Activated CD4-positive, alpha-beta T cell treated with anti-CD3 and anti-CD28 coated beads, Interleukin-2, amount 50 U/mL, for 4 hours (primary cell): ENCODE measurements at places on chromosomes 4 and X.

DNA sequence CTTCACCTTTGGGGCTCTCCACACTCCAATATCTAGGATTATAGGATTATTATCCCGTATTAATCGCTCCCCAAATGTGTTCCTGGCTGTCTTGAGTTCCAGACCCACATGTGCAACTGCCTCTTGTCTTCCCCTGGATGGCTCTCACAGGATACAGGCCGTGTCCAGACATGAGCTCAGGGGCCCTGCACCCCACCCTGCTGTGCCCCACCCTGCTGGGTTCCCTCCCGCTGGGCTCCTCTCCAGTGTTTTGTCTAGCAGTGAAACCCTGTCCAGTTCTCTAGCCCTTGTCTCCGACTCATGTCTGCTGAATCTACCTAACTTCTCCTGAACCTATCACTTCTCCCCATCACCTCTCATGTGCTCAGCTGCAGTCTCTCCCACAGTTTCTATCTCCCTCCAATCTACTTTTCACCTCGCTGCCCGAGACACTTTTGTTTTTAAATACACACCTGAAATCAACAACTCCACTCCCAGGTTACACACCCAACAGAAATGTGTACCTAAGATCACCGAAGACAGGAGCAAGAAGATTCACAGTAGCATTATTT, 2.0 kb downstream of the RNF212 start:
- DNase-seq: no peak

- no peak for DNase-seq
These were observed 388.2 kb downstream of the MID1IP1 start for GRCh38 chrX:39189431-39189830.

DNA sequence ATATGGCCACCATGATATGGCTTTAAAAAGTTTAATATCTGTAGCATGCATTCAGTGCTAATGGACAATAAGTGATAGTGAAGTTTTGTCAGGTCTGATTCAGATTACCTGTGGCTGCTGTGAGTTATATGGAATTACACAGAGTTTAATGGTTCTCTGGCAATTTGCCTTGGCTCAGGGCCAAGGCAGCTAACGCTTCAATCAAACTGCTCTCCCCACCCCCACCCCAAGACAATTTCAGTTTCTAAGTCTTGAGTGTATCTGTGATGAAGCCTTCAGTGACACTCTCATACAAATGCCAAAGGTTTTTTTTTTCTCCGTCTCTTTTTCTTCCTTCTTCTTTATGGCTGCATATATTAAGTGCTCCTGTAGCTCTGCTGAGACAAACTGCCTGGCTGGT, 106.6 kb downstream of the SHROOM4 start:
- no peak for DNase-seq

GRCh38 chr4:95531141-95531540, 17.6 kb downstream of the UNC5C start:
- DNase-seq: no peak

DNA sequence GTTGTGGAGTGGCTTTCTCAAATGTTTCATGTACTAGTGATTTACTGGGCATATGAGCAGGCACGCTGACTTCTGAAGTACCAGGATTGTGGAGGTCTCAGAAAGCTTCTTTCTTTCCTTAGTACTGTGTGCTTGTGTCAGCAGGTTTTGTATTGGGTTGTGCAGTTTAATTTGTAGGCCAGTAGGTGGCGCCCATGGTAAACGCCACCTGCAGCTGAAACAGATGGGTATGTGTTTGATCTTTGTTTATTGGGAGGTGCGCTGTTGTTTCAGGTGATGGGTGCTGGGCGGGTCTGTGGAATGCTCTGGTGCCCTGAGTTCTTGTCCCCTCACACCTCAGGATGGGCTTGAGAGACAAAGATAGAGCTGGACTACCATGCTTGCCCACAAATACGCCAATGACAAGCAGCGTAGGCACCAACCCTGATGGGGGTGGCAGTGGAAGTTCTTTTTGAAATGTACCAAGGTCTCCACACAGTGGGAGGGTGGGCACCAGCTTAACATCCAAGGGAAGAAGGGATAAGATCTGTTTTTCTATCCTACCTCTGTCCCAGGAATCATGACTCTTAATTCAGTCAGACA, 141.5 kb downstream of the RPS6KA6 start:
- no peak for DNase-seq

GRCh38 chrX:39896951-39897740, 200.6 kb downstream of the BCOR start:
- no peak for DNase-seq

- no peak for DNase-seq
These were observed 102.1 kb upstream of the TENM3 start for GRCh38 chr4:182141061-182141460.

DNA sequence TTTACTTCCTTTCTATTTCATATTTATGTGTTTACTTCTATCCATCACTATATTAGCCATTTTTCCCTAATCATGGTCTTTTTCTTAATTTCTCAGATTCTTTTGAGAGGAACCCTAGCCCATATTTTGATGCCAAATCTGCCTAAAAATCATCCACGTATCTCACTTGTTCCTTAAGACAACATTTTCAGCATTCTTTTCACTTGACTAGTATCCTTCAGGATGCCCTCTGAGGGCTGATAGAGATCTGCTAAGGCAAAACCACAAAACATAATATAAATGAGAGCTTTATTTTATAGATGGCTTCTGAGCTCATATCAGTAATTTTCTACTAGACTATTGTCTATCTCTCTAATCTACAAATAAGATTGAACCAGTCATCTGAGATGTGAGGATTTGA, 341.9 kb downstream of the GPM6A start:
- no peak for DNase-seq

- no peak for DNase-seq
These were observed 667.6 kb downstream of the PCDH18 start for GRCh38 chr4:136864604-136865185.

GRCh38 chr4:19429684-19430083, 822.0 kb upstream of the SLIT2 start:
- no peak for DNase-seq

- DNase-seq: no peak
These were observed 30.7 kb downstream of the MOSPD2 start for GRCh38 chrX:14903891-14904290.

GRCh38 chr4:56857601-56858309, 36.3 kb upstream of the SPINK2 start:
- no peak for DNase-seq

DNA sequence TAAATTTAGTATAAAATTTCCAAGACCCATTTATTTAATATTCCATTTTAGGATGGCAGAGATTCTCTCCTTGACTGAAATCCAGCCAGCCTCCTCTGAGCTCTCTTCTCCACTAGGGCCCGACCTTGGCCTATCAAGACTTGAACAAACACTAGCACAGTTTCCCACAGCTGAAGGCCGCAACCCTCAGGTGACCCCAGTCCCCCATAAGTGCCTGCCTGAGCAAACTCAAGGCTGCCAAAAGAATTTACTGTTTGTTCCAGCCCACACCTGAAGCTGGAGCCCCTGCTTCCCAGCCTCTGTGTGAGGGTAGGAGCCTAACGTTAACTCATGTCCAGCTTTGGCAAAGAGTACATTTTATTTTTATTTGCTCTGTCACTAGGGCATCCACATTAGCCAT, 629.0 kb upstream of the ZFP42 start:
- DNase-seq: no peak

GRCh38 chrX:149825424-149825823, 43.7 kb downstream of the MAGEA9 start:
- DNase-seq: peak; percentile 22

GRCh38 chr4:182507805-182508204, 264.6 kb downstream of the TENM3 start:
- DNase-seq: no peak

GRCh38 chr4:140233791-140234696, 80.1 kb upstream of the MAML3 start:
- no peak for DNase-seq

DNA sequence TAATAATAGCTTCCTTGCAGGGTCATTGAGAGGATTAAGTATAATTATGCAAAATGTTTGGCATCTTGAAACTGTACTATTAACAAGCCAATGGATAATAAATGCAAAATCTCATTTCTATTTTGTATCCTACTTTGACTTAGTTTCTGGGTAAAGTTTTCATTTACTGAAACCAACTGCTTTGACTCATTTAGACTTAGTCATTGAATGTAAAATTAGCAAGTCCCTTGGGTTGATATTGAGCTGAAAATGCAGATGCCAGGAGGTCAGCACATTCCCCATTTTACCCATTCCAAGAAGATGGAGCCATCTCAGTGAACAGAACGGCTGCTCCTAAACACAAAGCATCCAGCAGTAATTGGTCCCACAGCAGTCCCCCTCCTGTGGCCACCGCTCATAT, 74.7 kb upstream of the GATB start:
- DNase-seq: no peak

DNA sequence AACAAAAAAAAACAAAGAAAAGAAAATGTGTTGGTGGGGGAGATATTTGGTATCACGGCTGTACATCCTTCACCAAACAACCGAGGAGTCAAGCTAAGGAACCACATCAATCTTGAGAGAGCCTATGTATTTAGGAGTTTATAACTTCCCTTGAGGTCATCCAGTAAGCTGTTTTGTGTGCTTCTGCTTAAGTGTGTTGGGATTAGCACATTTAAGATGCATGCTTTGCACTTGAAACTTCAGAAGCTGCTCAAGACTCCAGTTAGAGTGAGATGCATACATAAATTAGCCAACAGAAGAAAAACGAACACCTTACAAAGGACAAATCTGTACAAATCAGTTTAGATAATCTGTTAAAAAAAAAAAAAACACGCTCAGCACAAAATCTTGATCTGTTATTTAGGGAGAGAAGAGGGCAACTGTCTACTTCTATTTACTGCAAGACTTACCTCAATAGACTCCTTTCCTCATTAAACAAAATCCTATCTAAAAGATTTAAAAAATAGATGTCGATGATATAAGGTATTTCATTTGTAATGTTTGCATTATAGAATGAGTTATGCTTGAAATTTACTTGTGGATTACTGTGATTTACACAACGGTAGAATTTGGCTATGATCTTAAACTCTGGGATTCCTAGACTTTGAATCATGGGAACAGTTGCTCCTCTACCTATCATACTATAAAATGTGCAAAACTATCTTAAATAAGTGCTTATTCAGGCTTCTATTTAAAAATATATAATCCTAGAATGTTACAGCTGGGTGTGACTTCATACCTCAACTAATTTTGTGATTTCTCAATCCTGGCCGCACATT, 53.8 kb upstream of the NAP1L5 start:
- no peak for DNase-seq

DNA sequence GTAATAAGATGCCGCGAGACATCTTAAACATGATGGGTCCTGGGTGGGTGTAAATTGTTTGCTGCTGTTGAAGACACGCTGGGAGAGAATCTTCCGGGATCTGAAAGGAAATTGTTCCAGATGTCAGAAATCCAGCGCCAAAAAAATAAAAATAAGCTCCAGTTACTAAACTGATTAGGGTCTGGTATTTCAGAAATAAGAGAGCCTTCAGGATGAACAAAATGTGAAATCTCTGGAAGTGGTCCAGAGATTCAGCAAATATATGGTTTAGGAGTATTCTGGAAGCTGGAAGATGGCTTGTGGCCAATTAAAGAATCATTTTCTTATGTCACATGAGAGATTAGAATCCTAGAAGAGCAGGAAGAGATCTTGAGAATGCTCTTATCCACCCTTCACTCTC, 75.8 kb upstream of the NHS start:
- no peak for DNase-seq

GRCh38 chr4:91302120-91302519, 1001.6 kb upstream of the GRID2 start:
- DNase-seq: no peak

DNA sequence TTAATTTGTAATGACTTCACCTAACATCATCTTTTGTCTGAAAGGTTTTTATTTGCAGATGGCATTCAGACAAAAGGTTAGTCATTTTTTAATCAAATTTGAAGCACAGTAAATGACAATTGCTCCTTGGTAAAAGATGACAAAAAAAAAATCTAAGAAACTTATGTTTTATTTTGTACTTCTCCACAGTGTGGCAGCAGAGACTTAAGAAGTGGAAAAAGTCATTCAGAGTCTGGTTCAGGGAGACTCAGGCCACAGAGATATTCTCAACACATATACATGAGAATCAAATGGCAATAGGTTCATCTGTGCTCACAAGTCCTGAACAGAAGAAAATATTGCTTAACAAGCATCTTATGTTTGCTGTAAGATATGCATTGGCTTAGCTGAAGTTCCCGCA, 436.2 kb downstream of the KCNIP4 start:
- no peak for DNase-seq

DNA sequence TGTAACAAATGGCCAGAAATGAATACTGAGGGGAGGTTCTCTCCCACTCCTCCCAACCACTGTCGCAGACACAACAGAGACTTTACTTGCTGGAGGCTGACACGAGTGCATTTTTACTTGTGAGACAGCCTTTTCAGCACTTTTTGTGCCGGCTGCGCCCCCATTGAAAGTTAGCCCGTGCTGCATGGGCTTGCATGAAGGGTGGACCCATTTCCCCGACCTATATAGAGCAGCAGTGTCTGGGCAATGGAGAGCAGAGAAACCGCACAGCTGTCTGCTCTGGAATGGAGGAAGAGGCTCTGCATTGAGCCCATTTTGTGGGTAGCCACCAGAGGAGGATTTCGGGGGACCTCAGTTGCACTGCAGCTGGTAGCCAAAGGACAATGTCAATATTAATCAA, 208.8 kb downstream of the UGT8 start:
- DNase-seq: no peak

GRCh38 chrX:131802836-131803626, 220.1 kb upstream of the STK26 start:
- peak; percentile 17 for DNase-seq

DNA sequence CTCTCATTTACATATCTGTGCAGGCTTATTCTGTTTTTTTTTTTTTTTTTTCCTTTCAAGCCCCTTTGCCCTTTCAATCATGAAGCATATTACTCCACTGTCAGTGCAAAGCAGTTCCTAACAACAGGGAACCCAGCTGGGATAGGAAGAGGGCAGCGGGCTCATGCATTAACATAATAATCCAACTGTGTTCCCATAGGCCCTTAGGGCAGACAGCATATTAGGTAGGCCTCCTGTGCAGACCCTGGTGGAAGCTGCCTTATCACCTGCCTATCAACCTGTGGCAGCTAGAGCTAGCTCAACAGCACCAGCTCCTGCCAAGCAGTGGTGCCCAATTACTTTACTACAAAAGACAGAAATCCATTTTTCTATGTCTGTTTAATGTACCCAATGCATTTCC, 49.3 kb downstream of the SLC10A7 start:
- no peak for DNase-seq

DNA sequence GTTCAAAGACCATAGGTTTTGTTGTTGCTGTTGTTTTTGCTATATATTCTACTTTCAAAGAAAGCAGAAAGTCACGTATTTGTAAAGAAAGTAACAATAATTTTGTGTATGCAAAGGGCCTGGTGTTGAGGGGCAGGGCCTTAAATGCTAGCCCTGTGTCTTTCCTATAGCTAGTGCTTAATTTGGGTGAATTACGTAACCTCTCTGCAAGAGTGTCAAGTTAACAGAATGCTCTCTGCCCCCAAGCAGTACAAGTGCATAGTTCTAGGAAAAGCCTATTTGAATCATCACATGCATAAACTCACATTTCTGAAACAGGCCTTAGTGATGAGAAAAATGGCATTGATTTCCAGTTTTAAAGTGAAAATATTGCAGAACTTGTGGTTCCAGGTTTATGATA, 663.6 kb downstream of the STIM2 start:
- no peak for DNase-seq

- DNase-seq: no peak
These were observed 1973.0 kb upstream of the AGA start for GRCh38 chr4:179415037-179415846.

- DNase-seq: no peak
These were observed 4.9 kb upstream of the PCGF3 start for GRCh38 chr4:700587-701264.

- no peak for DNase-seq
These were observed 94.0 kb upstream of the ATP8A1 start for GRCh38 chr4:42750856-42751255.
